Iris pigment epithelial cell (primary cell): ENCODE measurements at places on chromosomes 7 and 10.
A peak's percentile ranks its signal among the peaks of the same experiment; 100 is the strongest.

DNA sequence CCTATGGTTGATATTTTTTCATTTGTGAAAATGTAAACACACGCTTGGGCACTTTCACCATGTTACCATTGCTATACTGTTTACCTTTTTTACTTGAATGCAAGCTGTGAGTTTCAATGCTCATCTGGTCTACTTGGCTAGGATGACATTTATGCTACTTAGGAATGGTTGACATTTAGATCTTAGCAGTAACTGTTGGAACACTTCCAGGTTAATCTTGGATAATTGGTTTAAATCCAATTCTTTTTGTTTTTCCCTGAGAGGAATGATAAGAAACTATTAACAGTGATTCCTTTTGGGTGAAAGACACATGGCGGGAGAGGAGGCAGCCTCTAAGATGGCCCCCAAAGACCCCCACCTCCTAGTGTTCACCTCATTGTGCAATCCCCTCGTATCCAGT, 51.4 kb upstream of the AMPH start:
- DNase-seq, result no peak

GRCh38 chr7:48274662-48275061, 103.4 kb downstream of the ABCA13 start:
- DNase-seq, result peak; percentile 41

DNA sequence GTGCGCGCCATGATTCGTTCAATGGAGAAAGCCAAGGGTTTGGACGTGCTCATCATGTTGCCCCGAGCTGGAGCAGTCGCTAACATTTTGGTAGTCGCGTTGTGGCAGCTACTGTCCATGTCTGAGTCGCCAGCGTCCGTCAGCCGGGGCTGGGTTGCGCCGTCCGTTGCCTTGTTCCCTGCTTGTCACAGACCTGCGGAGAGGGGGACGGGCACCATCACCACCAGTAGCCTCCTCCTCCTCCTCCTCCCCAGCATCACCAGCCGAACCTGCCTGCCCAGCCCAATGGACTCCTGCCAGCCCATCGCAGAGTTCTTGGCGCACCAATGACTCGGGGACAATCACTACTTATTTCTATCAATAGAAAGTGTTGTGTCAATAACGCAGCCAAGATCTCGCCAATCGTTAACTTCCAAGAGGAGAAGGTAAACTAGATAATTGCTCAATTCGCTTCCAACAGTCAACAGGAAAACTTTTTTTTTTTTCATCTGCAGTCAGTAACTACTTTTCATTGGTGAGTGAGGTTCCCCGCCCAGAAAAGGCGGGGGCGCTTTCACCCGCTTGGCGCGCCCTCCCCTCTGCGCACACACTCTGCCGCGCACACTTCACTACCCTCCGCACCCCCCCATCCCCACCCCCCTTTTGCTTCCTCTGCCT, at the start of gene FEZF1:
TSS of gene FEZF1 (minus strand) at position 432 of the 657 bp plus-strand sequence. CDS start at position 119, 313 bp downstream.
- DNase-seq, result no peak

DNA sequence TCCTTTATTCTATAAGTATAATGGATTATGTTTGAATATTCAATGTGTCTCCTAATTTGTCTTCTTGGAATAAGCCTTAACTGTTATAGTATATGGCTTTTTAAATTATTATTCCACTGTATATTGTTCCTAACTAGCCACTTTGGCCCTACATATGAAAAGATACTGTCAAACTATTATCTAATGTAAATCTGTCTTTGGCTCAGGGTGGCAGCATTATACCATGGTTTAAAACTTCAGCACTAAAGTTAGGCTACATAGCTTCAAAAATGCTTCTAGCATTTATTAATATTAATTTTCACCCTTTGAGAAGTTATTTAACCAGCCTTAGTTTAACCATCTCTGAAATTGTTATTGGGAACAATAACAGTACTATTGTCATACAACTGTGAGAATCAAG, 543.1 kb upstream of the MBL2 start:
- DNase-seq, result no peak

DNA sequence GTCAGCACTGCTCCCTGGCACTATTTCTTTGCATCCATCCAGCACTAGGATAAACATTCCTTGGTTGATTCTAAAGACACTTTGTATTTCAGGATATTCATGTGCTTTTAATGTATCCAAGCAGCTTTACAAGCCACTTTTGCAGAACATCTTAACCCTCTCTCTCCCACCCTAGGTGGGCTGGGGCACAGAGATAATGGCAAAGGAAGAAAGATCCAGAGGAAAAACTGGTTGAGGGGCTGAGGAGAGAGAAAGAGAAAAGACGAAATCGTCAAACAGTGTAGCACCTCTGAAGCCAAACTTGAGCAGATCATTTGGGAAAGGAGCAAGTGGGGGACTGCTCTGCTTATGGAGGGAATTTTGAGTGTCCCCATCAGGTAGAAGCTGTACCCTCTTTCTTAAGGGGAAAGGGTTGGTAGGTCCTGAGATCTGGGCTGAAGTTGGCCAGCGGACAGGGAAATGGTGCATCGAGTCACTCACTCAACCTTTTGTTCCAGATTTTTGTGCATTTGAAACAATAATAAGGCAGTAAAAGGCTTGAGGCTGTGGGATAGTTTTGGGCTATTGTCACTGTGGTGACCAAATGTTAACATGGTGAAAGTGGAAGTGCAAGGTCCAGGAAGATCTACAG, 4.2 kb upstream of the HOXA13 start:
- DNase-seq, result no peak

- DNase-seq, result no peak
Observed at GRCh38 chr7:155268921-155269650, 28.6 kb upstream of the INSIG1 start.

DNA sequence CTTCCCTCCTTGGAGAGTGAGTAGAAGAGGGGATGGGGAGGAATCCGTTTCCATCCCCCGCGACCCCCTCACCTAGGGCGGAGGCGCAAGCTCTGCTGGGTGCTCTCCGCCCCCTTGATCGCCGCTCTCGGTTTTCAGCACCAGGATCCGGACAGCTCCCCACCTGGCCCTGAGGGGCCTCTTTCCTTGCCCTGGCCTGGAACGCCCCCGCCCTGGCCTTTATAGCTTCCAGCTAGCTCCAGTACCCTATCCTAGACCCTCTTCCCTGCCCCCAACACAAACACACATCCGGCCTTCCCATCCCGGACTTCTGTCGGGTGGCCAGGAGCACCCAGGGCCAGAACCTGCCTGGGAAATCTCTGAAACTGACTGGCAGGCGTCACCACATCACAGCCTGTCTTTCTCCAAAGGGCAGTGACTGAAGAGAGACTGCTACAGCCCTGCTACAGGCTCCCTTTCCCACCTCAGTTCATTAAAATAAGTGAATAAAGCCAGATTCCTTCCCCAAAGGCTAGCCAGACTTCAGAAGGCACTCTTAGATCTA, 72.3 kb upstream of the LEP start:
- no peak for DNase-seq

- DNase-seq, result peak; percentile 9
Observed at GRCh38 chr7:126856691-126857291, 395.9 kb downstream of the GRM8 start.

GRCh38 chr10:102405632-102406031, 10.1 kb downstream of the NFKB2 start:
- no peak for DNase-seq
